Skeletal muscle cell (primary cell): ENCODE measurements at places on chromosomes 5 and 9.

DNA sequence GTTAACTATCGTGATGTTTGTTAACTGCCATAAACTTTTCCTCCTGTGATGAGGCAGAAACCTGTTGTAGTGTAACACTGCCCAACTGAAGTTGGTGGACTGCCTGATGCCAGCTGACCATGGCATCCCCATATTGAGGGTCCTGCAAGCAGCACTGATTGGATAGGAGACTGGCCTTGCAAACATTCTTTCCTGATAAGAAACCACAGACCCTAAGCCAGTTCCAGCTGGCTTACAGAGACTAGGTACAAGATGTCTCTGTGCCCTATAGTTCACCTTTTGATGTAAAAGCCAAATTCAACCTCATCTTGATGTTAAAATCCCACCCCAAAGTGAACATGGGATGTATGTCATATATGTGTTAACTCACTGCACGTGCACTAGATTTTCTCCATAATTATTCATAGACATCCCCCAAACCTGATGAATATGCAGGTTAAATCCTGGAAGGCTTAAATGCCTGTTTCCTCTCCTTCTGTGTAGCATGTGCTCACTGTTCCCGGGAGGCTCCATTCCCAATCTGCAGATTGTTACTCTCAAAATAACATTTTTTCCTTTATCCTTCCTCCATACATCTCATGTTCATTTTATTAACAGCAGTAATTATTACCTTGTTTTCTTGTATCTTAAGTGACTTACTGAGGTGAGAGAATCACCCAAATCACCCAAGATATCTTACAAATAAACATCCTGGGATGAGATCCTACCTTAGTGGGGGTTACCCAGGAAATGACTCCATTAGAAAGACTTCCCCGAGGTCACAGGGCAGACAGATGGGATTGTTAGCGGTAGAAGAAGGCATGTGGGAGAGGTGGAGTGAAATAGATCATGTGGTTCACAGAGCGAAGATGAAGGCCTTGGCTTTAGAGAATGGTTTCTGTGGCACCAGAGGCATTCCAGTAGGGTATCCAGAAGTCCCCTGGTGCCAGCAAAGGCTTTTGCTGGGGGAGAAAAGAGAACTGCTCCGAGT lies 566.7 kb downstream of the CCDC171 start:
- no peak for DNase-seq

- DNase-seq: peak; percentile 72
Measured at GRCh38 chr5:134458234-134459009, 46.7 kb upstream of the CDKN2AIPNL start.

GRCh38 chr5:66122379-66123034 lies 21.6 kb upstream of the SREK1 start:
- peak; percentile 7 for DNase-seq

DNA sequence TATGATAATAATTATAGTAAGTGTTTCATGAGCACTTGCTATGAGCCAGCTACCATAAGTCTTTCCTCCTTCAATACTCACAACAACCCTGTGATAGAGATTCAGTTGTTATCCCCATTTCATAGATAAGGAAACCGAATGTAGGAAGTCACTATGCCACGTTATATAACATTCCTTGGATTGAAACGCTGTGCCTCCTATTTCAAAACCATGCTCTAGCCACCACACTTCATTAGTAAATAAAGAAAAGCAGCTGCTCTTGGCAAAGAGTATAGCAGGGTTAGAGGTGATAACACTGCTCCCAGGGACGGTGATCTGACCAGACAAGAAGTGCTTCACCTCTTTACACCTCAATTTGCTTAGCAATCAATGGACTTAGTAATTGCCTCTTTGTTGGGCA lies 5.5 kb downstream of the ADAMTS12 start:
- no peak for DNase-seq

DNA sequence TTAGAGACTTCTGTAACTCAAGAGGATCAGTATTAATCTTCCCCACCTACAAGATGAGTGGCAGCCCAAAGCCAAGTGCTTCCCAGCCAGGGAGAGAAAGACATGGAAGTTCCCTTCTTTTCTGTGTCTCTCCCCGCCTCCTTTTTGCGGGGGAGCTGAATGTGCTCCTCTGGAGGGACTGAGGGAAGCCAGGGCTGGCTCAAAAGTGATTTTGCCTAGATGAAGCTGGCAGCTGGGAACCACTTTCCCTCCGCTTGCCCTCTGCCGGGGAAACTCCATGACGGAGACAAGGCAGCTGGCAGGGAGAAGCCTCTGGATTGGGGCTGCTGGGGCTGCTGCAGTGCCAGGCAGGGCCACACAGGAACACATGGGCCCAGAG lies 24.4 kb downstream of the EGR1 start:
- no peak for DNase-seq

DNA sequence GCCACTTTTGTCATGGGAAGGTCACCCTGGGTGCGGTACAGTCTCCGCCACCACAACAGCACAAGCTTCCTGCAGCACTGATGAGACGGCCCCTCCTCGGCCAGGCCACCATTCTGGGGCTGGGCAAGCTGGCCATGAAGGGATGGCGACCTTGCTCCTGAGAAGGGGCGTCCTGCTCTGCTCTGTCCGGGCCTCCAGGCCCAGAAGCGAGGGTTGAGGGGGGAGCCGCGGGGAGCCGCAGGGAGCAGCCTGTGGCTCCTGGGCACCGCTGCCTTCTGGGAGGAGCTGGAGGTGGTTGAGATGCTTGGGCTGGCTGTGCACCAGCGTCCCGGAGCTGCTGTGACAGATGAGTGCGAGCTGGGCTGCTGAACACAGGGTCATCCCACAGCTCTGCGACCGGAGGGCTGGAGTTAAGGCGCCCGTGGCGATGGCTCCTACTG lies 84.3 kb upstream of the RAPGEF1 start:
- no peak for DNase-seq

GRCh38 chr5:126368239-126368812 lies 54.9 kb upstream of the GRAMD2B start:
- DNase-seq: no peak

GRCh38 chr5:151215546-151215880 lies 8.4 kb downstream of the CCDC69 start:
- no peak for DNase-seq

DNA sequence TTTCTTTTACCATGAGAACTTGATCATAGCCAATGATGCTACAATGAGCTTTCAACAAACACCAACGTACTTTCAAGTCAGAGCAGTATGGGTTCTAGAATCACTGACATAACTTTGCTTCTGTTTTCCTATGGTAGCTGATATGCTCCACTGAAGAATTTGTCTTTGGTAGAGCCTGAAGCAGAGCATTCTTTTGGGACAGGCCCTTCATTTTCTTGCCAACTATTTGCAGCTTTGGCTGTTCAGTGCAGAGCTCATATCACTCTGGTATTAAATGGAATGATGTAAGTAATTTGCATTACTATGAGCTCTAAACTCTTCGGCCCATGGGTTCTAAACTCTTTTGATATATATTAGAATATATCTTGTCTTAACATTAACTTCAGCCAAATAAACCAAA lies 51.8 kb upstream of the APC start:
- DNase-seq: no peak

GRCh38 chr5:52693280-52693679 lies 94.4 kb upstream of the ITGA1 start:
- no peak for DNase-seq

DNA sequence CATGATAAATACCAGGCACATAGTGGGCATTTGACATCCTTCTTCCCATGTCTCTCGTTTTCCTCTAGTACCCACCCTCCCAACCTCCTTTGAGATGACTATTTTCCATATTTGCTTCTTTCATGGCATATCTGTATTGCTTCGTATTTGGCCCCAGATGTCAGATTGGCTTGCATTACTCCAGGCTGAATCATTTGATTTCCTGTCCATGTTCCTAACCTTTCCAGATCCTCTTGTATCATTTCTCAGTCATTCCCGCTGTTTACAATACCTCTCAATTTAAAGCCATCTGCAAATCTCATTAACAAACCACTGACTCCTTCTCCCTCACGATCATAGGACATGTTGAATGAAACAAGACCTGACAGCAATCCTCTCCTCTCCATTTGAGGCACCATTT lies 19.9 kb downstream of the MTX3 start:
- peak; percentile 72 for DNase-seq

DNA sequence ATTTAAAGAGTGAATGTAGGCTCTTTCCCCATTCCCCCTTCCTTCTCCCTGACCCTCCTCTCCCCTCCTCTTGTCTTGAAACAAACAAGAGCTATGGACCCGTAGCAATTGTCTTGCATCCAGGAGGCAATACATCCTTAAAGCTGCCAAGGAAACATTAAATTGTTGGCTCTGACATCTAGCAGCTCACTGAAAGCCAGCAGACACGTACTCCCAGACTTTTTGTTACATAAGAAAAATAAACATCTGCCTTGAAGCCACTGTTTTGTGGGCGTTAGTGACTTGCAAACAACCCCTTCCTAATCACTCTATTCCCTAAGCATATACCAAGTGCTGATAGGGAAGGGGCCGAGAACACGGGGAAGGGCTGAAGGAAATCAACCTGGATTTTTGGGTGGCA lies 8.6 kb downstream of the SLC45A2 start:
- no peak for DNase-seq

GRCh38 chr5:56984445-56984844 lies 32.5 kb upstream of the MIER3 start:
- DNase-seq: no peak

DNA sequence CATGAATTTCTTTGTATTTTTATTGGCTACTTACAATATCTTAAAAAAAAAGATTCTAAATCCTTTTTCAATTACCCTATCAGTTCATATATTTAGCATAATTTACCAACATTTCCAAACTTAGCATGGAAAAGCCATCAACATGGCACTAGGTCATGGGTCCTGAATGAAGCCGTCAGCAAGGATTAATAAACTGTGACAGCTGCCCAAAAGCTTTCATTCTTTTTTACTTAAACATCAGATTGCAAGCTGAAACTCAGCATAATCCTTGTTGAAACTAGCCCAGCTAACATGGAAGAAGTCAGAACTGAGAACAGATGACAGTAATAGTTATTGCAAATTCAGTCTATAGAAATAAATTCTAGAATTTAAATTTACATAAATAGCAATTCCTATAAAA lies 209.8 kb downstream of the ADAMTS6 start:
- no peak for DNase-seq

GRCh38 chr5:135829681-135830383 lies 4.6 kb upstream of the SLC25A48 start:
- DNase-seq: no peak
